NCI-H1417 treated with DMSO at 0.1 percent for 48 hours (cell line): ENCODE measurements at places on chromosomes 2 and 18.

GRCh38 chr2:73112026-73112912 lies 479 bp downstream of the RAB11FIP5 start:
- DNase-seq = no peak

DNA sequence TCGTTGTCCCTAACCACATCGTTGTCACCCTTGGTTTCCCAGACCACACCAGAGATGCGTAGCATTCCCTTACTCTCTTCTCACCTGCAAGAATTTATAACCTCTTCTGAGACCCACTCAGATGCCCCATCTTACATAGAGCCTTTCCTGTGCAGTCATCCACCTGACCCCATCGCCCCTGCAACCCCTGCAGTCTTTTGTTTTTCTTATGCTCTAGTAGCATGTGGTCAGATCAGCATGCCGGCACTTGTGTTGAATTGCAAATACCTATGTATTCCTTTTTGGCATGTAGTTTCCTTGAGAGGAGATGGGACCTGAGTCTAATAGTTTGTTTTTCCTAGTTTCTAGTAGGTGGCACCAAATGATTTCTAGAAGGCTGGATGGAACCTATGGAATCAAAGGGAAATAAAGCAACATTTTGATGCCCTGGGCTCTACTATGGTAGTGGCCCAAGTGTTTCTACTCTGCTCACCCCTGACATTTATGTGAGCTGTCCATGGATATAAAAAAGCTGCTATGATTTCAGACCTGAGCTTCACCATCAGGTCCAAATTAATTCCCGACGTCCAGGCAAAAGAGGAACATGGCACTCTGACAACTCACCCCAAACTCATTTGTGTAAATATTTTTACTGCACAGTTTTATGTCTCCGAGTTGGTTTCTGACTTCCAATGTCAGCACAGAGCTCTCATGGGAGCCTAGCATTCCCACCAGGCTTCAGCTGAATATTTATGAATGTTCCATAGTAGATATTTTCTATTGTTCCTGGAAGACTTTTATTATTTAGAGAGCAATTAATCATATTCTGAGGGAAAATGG lies 143.6 kb downstream of the RNF144A start:
- no peak for DNase-seq

- no peak for DNase-seq
These were observed 69.3 kb upstream of the SNTG2 start for GRCh38 chr2:881204-881918.

- no peak for DNase-seq
These were observed 70.2 kb upstream of the MEIS1 start for GRCh38 chr2:66364495-66365333.

- DNase-seq = no peak
These were observed 46.7 kb downstream of the GLS start for GRCh38 chr2:190927301-190927700.

GRCh38 chr2:86371527-86371926 lies 34.1 kb upstream of the REEP1 start:
- no peak for DNase-seq

- no peak for DNase-seq
These were observed 59.2 kb downstream of the ACVR2A start for GRCh38 chr2:147904051-147904450.

GRCh38 chr18:5455674-5456073 lies 88.1 kb downstream of the EPB41L3 start:
- no peak for DNase-seq

DNA sequence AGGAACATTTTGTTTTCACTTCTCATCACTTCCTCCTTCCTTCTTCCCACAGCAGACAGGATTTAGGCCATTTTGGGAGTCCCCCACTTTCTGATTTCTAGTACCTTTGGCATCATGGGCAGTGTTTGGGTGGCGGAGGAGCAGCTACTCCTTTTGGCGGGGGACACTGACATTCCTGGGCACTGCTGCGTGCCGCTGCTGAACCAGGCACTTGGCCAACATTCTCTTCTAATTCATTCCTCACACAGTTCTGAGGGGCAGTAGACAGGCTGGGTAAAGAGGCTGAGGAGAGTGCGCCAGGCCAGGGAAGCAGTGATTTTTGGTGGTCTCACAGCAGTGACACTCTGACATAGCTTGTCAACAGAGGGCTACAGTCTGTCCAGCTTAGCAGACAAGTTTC lies 270.2 kb downstream of the LOXHD1 start:
- no peak for DNase-seq

DNA sequence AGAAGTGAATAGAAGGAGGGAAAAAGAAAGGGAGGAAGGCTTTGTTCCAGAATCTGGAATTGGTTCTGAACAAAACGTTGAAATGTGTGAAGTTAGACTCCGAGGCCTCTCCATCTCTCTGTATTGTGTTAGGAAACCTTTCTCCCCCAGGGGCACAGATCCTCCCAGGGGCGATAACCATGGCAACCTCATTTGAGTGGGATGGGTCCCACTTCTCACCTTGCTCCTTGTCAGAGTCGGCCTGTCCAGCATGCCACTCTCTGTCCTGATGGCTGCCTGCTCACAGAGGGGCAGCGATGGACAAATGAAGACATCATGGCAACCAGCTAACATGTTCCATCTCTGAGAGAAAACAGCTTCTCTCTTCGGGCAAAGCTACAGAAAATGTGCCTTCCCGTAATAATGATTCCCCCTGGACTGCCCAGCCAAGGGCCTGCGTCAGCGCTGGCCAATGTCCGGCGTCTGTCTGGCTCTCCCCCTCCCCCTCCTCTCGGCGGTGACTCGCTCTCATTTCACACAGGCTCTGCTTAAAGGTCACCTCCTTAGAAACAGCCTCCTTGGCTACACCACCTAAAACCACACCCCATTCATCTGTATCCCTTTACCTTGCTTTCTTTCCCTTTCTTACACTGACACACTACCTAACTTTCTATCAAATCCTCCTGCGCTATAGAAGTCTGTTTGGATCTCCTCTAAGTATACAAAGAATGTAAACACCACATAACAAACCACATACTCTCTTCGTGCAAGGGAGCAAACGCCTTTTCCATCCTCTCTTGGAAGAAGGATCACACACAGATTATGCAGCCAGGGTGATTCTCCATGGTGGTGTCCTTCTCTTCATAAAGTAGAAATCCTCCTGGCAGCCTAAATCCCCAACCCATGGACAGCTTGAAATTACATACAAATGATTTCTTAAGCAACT lies 32.1 kb upstream of the TTC39C start:
- no peak for DNase-seq

- no peak for DNase-seq
These were observed 173.0 kb upstream of the ALKAL2 start for GRCh38 chr2:460861-461260.

DNA sequence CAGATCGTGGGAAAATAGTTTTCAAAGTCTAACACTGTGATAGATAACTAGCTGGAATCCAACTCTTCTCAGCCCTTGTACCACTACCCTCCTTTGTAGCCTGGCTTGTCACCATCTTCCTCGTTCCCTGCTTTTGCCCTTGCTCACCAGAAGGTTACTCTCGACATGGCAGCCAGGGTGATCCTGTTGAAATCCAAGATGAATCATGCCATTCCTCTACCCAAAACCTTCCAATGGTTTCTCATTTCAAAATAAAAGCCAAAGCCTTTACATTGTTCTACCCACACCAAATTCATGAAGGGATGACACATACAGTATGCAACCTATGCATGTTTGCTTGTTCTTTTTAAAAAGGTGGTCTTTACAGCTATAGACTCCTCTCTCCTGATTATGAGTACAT lies 45.7 kb downstream of the STAT4 start:
- DNase-seq = no peak

DNA sequence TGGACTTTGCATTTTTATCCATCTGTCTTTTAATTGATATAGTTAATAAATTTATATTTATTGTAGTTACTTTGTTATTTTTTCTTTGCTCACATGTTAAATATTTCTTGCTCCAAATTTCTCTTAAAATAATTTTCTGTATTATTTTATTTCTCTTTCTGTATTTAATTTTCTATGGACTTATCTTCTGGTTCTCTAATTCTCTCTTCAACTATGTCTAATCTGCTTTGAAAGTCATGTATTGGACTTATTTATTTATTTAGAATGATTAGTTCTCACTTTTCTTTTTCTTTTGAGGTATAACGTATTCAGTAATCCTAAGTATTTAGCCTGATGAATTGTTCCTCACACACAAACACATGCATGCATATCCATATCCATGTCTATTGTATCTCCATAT lies 53.1 kb downstream of the ASB1 start:
- no peak for DNase-seq

- no peak for DNase-seq
These were observed 103.6 kb downstream of the DOCK10 start for GRCh38 chr2:224938651-224939182.

DNA sequence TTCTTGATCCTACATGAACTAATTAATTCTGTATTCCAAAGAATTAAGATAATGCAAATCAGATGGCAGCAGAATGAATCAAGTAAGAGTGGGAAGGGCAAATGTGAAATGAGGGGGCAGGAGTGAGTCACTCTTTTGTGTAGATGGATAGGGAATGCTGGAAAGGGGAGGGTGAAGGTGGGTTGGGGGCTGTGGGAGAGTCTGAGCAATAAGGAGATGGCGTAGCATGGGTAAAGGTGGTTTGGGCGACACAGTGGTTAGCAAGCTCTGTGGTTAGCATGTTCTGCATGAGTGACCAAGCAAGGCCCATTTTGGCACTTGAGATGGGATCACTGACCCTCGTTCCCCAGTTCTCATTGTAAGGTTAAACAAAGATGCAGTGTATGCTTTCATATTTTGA lies 20.4 kb downstream of the GPD2 start:
- DNase-seq = no peak

- DNase-seq = no peak
These were observed 102.9 kb downstream of the PRKCE start for GRCh38 chr2:45754131-45755010.

- peak; percentile 61 for DNase-seq
These were observed 183.4 kb upstream of the FN1 start for GRCh38 chr2:215619022-215619958.

GRCh38 chr18:26575865-26576217 lies 27.5 kb upstream of the KCTD1 start:
- DNase-seq = no peak

DNA sequence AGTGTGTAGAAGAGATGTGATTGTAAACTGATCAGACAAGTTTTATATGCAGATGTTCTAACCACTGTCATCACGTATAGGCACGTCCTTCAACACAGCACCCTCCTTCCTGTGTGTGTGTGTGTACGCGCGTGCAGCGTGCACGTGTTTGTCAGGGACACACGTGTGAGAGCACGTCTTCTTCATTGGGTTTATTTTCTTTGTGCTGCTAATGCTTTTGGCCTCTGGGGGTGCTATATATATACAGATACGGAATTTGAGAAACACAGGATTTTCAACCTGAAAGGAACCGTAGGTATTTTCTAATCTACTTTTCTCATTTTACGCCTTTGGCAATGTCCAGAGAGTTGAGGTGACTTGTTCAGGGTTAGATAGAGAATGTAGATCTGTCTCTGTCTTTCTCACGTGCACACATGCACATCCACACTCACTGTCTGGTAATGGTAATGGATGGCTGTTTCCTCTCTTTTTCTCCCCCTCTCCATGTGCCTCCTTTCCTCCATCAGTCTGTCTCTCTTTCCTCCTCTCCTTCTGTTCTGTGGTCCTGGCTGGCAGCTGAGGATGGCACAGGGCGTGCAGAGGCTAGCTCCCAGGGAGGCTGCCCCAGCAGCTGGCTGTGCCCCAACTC lies 13.4 kb upstream of the CELF4 start:
- DNase-seq = no peak

- no peak for DNase-seq
These were observed 205.7 kb downstream of the ALK start for GRCh38 chr2:29715655-29716054.

DNA sequence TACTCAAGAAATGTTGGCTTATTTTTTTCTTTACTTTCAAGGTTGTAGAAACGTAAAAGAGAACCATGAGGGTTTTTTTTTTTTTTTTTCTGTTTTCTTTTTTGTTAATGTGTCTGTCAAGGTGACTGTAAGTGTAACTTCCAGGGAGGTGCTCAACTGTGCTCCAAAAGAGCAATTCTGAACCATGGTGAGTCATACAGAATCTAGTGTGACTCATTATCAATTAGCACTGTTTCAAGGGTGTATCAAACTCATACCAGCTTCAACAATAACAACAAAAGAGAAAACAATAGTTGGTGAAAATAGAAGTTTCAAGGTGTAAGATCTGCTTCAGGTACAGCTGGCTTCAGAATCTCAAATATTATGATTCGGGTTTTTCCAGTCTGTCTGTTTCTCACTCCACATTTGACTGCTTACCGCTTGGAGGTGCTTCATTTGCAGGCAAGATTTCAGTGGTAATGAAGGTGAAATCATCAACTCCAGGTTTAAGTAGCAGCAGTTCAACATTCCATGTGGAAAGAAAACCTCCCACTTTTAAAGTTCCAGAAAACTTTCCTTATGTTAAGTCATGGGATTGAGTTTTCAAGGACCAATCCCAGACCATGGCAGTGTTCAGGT lies 850.6 kb downstream of the CNTNAP5 start:
- no peak for DNase-seq

- no peak for DNase-seq
These were observed 126.9 kb upstream of the DAPL1 start for GRCh38 chr2:158668001-158668765.

- no peak for DNase-seq
These were observed 170.9 kb downstream of the PRPF40A start for GRCh38 chr2:152546230-152546837.

- DNase-seq = no peak
These were observed 117.4 kb upstream of the ITGB6 start for GRCh38 chr2:160317181-160318099.

- no peak for DNase-seq
These were observed 5.9 kb upstream of the LGALSL start for GRCh38 chr2:64448041-64448426.

DNA sequence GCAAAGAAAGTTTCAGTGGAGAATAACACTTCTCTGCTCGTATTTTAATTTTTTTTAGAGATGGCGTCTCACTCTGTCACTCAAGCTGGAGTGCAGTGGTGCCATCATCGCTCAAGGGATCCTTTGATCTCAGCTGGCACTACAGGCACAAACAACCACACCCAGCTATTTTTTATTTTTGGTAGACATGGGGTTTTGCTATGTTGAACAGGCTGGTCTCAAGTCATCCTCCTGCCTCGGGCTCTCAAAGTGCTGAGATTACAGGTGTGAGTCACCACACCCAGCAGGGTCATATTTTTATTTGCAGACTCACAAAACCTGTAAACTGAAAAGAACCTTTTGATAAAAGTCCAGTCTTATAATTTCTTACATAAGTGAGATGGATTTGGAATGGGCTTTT lies 2.6 kb downstream of the TRAK2 start:
- no peak for DNase-seq

DNA sequence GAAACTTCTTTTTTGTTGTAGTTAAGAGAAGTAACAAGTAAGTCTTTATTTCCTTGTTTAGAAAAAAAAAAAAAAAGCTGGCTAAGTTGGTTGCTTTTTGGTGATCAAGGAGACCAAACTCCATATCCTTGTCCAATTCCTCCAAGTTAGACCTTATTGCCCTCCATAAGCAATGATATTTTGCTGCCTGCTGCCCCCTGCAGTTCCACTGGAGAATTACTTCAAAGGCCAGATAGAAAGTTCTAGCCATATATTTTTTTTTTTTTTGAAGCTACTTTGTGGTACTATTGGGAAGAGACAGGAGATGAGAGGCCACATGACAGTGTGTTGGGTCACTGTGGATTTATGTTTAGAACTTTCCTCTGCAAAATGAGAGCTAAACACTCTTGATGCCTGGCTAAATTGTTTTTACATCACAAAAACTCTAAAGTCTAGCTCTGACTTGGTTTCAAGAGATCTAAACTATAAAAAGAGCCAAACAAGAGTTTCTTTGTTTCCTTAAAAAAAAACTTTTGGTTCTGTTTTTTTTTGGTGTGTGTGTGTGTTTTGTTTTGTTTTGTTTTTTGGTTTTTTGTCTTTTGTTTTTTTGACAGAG lies 80.7 kb upstream of the RASGRP3 start:
- DNase-seq = no peak
